ENCODE measurements at places on chromosomes 1 and 21. TPM values are rescaled to one million over a fixed set of nuclear protein-coding genes. Genes with fewer than 3 reads are reported as not detected.

RABGAP1L gene
- total RNA-seq: 83.9 TPM

LRRC38 gene
- not detected for total RNA-seq

GRCh38 chr1:30847358-30847972, 61.1 kb downstream of the SDC3 start:
- peak; percentile 80 for DNase-seq

ERICH3 gene
- 8.1 TPM for total RNA-seq

DNA sequence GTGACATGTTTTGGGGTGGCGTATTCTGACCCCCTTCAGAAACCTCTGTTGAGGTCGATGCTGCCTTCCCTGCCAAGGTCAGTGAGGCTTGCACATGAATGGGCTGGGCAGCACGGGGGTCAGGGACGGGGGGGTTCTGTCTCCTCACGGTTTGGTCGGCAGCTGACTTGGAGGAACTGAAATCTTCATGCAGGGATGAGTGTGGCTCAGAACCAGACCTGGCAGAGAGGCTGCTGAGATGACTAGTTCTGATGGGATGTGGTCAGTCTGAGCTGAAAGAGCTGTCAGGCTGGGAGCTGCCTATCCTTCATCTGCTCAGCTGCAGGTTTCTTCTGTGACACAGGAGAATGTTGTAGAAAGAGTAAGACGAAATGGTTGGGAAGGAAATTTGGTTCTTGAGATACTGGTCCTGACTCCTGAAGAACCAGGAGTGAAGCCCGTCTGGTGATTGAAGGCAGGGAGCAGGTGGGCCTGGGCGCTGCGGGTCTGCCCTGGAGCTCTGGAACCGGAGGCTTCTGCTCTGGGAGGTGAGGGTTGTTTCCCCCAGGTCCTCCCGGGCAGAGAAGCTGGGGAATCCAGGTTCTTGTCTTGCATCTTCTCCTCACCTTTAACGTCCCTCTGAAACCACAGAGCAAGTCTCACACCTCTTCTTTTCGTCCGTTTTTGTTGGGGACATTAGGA, 3.3 kb downstream of the SLX9 start:
- DNase-seq: no peak

DNA sequence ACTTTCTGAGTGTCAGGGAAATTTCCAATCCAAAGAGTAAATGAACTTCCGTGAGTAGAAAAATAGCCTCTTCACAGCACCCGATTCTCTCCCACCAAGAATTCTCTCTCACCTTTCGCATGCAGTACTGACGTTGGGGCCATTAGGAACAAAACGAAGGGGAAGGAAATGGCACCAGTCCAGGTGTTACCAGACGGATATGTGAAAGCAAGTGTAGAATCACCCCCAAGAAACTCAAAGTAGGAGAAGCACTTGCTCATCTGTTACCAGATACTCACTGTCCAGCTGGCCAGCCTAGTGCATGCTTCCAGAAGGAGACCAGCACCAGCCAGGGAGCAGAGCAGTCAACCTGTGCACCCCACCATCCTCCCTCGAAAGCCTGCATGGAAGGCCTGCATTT, 55.1 kb downstream of the ITPKB start:
- DNase-seq: no peak

KIF14 gene
- total RNA-seq: 0.44 TPM

- peak; percentile 80 for DNase-seq
Measured at GRCh38 chr1:54996359-54996868, 2.3 kb upstream of the BSND start.

- DNase-seq: no peak
Measured at GRCh38 chr1:114229368-114229767, 75.7 kb upstream of the SYT6 start.

DNA sequence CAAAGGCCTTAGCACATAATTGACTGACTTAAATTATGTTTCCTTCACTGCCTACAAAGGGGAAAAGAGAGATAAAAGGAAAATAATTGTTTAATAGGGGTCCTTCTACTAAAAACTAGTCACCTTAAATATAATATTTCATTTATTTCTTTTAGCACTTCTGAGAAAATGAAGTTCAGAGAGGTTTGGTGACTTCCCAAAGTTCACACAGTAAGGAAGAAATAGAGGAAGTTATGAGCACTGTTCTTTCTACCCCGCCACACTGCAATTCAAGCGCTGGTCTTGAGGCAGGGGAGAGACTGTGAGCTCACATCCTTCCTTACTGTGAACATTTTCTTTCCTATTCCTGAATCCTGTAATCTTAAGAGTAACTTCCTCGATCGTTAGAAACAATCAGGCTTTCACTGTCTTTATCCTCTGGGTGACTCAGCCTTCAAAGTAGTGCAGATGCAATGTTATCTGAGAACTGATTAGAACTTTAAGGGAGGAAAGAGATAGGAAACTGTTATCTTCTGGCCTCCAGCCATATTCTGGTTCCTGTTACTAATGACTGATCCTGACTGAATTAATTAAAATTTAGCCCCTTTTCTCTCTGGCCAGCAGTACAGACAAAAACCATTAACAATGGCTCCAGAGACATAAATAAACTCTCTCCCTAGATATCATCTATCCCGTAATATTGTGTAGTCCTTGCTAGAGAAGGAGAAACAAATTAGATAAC, 6.8 kb downstream of the RGS5 start:
- no peak for DNase-seq

GRCh38 chr1:248631354-248632008, 3.4 kb downstream of the OR2T11 start:
- no peak for DNase-seq

GRCh38 chr1:180157108-180157507, 2.4 kb downstream of the QSOX1 start:
- no peak for DNase-seq

GRCh38 chr1:31939484-31940329, 1.5 kb upstream of the PTP4A2 start:
- DNase-seq: peak; percentile 68

OPRD1 gene
- not detected for total RNA-seq

- DNase-seq: no peak
Measured at GRCh38 chr1:42317308-42317707, 17.7 kb downstream of the FOXJ3 start.

DNA sequence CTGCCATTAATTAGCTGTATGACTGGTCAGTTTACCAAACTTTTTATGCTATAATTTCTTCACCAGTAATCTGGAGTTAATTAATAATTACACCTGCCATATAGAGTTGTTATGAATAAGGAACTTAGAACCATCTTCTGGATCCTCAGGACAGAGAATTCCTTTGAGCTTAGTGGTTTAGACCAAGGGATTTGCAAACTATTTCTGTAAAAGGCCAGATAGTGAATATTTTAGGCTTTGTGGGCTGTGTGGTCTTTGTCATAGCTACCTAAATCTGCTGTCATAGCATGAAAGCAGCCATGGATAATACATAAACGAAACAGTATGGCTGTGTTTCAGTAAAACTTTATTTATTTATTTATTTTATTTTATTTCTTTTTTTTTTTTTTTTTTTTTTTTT, 9.0 kb downstream of the TIMM17A start:
- DNase-seq: no peak

GRIK3 gene
- 0.27 TPM for total RNA-seq

GRCh38 chr1:201566529-201566823, 27.5 kb downstream of the NAV1 start:
- no peak for DNase-seq

DNA sequence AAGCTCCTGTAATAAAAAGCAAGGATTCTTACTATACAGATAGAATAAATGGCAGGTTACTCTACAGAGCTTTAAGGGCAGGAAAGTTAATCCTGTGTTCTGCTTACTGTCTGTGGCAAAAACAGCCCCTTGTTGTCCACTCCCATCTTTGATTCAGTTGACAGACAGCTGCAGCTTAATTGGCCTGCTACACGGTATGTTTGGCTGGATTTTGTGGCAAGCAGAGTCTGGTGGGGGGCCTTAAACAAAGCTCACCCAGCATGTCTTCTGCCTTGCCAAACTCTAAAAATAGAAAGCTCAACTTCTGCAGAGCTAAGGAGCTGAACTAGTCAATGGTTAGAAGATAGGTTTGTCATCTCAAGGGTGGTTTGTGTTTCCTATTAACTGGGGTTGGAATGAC, 407.2 kb downstream of the HLX start:
- no peak for DNase-seq

GRCh38 chr1:119331915-119332314, 36.7 kb upstream of the HAO2 start:
- DNase-seq: no peak

DNA sequence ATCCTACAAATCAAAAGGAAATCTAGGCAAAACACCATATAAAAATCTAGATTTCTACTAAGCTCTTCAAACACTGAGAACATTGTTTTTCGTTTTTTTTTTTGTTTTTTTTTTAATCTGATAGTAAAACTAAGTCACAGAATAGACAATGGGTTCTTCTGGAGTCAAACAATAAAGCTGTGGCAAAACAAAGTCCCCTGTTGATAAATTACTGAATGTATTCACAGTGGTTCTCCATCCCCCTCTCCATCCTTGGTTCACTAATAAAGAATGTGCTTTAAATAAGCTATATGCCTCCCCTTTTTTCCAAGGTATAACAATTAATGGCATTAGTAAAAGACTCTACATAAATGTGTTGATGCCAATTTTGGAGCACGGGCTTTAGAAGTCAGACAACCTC, 16.7 kb upstream of the ATP1B1 start:
- DNase-seq: no peak

- no peak for DNase-seq
Measured at GRCh38 chr1:52402860-52403240, 1.4 kb downstream of the ORC1 start.

- no peak for DNase-seq
Measured at GRCh38 chr1:101366513-101367215, 129.8 kb downstream of the S1PR1 start.

DNA sequence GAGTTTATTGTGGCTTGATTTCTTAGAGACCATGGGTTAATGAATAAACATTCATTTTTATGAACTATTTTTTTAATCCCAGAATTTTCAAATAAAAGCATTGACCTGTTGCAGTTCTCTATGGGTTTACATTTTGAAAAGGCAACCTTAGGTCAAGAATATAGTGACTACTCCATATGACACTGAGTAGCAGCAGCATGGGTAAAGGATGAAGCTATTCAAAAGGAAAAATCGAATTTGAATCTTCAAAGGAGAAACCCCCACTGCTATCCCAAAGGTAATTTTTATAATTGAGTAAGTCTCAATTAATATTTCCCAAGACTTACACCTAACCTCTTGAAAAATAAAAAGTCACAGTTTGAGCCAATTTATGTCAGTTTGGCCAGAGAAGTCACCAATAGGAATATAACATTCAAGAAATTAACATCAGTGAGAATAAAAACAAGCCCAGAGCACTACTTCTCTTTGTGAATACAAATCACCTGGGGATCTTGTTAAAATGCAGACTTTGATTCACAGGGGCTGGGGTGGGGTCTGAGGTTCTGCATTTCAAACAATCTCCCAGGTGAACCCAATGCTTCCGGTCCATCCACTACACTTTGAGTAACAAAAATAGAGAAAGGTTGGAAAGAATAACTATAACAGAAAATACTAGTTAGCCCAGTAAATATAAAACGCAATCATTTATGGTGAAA, 39.8 kb downstream of the USP1 start:
- no peak for DNase-seq

- DNase-seq: no peak
Measured at GRCh38 chr1:73674945-73675561, 522.9 kb downstream of the LRRIQ3 start.

- DNase-seq: no peak
Measured at GRCh38 chr21:31367801-31368200, 23.7 kb upstream of the TIAM1 start.

Data from lower lobe of right lung (tissue), 2 donors.